ENCODE measurements at places on chromosomes 5 and 9. TPM values are rescaled to one million over a fixed set of nuclear protein-coding genes. Genes with fewer than 3 reads are reported as not detected.
A peak's percentile ranks its signal among the peaks of the same experiment; 100 is the strongest.

- peak; percentile 77 for DNase-seq
Observed at GRCh38 chr5:41843456-41844370, 26.5 kb downstream of the OXCT1 start.

The C5orf52 gene
- total RNA-seq, result 0.42 TPM

DNA sequence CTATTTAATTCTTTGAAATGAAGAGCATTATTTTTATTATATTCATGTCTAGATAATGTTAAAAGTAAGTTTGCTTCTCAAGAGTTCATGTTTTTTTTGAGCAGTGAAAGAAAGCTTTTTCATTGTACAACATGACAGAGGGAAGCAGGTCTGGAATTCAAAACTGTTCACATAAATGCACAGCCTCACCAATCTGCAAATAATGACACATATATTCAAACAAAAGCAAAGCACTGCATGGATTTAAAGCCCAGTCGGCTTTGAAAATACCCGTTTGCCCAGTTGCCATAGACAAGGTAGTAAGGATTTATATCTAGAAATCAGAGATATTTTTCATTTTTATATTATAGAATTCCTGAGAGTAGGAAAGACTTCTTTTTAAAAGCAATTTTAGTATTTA is 201.8 kb downstream of the CD180 start:
- DNase-seq, result no peak

DNA sequence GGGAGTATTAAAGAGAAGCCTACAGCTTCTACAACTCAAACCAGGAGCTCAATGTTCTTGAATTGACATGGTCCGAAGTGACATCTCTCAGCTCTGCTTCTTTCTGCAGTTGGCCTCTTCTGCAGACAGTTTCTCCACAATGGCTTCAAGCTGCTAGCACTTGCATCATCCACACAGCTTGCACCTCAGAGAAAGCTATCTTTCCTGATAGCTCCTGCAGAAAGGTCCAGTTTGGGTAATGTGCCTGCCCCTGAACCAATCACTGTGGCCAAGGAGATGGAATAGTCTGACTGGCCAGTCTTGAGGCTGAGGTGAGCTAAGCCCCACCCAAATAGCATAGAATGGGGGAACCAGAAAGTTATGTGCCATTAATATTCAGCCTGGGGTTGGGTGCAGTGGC is 95.8 kb upstream of the ABCA1 start:
- no peak for DNase-seq

The FOXD4L4 gene
- not detected for total RNA-seq

GRCh38 chr5:116765441-116765840 is 190.8 kb upstream of the SEMA6A start:
- no peak for DNase-seq

GRCh38 chr5:147408980-147409379 is 100.9 kb downstream of the DPYSL3 start:
- DNase-seq, result no peak

The ACER2 gene
- total RNA-seq, result 1.3 TPM

DNA sequence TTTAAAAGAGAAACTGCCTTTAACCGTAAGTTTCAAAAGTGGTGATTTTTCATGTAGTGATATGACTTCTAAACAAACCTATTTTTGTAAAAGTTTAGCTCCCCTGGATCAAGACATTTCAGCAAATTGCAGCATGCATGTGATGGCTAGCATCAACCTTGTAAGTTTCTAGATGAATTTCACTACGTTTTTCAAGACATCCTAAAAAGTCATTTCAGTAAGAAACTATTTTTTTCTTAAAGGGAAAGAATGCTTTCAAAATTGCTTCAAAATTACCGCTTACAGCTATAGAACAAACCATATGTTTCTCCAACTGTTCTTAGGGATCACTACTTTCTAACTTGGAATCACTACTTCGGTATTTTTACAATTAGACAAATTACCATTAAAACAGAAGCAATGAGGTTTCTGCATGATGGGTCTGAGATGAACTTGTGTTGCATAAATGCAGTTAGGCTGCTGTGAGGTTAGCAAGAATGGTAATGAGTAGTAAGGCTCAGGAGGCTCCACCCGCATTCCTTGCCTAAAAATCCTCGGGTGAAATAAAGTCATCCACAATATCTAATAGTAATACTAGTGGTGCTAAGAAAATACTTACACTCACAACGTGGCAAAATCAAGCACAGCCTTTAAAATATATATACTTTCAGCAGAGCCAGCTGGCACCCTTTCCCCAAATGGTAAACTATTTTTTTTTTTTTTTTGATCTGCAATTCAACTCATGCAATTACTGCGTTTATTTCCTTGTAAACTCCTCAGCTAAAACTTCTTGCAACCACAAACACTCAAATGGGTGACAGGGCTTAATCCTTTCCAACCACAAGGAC is 53.8 kb downstream of the CDC14B start:
- no peak for DNase-seq

DNA sequence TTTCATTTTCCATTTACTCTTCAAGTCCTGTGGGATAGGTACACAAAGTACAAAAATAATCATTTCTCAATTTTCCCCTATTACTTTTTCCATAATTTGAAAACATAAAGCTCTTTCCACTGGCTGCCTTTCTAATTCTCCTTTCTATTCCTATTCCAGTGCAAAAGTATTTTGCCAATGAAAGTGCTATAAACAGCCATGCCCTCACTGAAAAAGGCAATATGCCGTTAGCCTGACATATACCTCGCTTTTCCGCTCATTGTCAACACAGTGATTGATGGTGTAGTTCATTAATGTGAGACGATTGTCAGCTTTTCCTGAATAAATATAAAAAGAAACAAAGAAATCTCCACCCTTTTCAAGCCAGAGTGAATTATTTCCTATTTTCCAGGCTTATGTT is 97.5 kb downstream of the EBF1 start:
- no peak for DNase-seq

DNA sequence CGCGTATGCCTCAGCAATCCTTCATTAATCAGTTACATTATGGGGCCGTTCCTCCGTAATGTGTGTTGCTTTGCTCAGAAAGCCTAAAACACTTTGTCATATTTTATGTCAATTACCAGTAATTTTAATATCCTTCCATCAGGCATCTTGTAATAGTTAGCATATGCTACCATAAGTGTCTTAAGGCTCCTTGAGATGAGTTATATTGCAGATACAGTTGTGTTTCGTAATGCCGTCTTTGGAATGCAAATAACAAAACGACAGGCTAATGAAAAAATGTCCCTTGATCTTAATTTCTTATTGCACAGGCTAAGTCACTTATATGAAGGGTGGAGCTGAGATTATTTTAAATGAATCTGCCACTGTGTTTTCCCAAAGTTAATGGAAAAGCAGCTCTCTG is 50.5 kb downstream of the TBCA start:
- DNase-seq, result no peak

The LCN1 gene
- not detected for total RNA-seq

The AHRR gene
- 25.8 TPM for total RNA-seq

GRCh38 chr9:126381195-126381594 is 54.6 kb downstream of the MVB12B start:
- no peak for DNase-seq

The TMEM171 gene
- not detected for total RNA-seq

The FYB1 gene
- 93.7 TPM for total RNA-seq

- no peak for DNase-seq
Observed at GRCh38 chr9:92100237-92100911, 14.8 kb downstream of the SPTLC1 start.

DNA sequence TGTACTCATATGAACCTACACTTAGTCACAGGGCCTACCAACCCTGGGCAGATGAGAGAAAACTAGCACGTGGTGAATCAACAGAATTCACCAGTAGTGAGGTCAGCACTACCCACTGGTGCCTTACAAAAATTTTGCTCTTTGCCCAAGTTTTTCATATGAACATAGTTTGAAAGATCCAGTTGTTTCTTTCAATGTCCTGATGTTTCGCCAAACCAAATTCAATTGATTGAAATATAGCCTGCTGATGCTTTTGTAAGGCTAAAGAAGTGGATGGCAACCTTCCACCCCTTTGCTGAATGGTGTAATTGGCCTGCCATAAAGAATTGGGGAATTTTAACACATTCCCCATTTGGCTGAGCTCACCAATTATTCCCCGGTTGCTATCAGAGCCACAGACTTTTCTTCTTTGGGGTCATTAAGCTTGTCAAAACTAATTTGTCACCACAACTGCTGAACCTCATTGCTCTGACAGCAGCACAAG is 339.2 kb downstream of the GLIS3 start:
- DNase-seq, result no peak

DNA sequence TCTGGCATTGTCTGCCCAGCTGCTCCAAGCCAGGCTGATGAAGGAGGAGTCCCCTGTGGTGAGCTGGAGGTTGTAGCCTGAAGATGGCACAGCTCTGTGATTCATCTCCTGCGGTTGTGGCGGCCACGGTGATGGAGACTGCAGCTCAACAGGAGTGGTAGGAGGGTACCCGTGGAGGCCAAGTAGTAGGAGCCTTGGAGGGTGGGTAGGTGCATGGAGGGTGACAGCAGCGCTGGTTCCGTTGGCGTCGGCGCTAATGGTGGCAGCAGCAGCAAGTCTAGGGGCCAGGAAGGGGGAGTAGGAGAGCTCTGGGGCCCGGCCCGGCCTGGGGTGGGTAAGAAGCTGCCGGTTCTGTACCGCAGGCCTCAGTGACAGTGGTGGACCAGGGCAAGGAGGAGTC is 22.4 kb upstream of the TRIM52 start:
- no peak for DNase-seq

The EIF4E1B gene
- not detected for total RNA-seq

- DNase-seq, result no peak
Observed at GRCh38 chr5:88298425-88298824, 29.8 kb upstream of the TMEM161B start.

The SPACA9 gene
- total RNA-seq, result 0.91 TPM

The CEP72 gene
- 33.2 TPM for total RNA-seq

DNA sequence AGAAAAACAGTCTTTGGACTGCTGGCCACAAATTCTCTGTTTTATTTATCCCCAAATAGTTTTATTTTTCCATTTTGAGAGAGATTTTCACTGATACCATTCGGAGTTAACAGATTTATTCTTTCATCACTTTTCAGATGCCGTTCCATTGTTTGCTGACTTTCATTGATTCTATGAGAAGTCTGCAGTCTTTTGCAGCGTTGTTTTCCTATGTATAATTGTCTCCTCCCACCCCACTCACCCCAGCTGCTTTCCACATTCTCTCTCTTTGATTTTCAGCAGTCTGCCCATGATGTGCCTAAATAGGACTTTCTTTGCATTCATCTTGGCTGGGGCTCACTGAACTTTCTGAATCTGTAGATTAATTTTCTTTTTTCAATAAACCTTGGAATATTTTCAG is 107.6 kb downstream of the C9orf50 start:
- DNase-seq, result no peak

The BTNL9 gene
- not detected for total RNA-seq

GRCh38 chr9:135056541-135056940 is 30.9 kb upstream of the OLFM1 start:
- no peak for DNase-seq

Measured in activated CD4-positive, alpha-beta T cell treated with anti-CD3 and anti-CD28 coated beads, Interleukin-2, amount 10 ng/mL, durations not matched to agents 24 days and 14 days (primary cell).